Suprapubic skin (tissue), 4 donors: ENCODE measurements at places on chromosomes 6 and 20. TPM values are rescaled to one million over a fixed set of nuclear protein-coding genes. Genes with fewer than 3 reads are reported as not detected.

ADGRG6 gene
- 58.0 TPM for total RNA-seq

F13A1 gene
- total RNA-seq: 11.6 TPM

HSPA12B gene
- 8.7 TPM for total RNA-seq

RBM24 gene
- total RNA-seq: 3.1 TPM

CPNE5 gene
- 1.2 TPM for total RNA-seq

KIAA0408 gene
- 1.4 TPM for total RNA-seq

BEND3 gene
- 2.2 TPM for total RNA-seq

SLC4A11 gene
- total RNA-seq: 9.9 TPM

MAP7 gene
- total RNA-seq: 25.9 TPM

LY6G6D gene
- 5.5 TPM for total RNA-seq

GABRR1 gene
- not detected for total RNA-seq

GPX5 gene
- not detected for total RNA-seq

GRIK2 gene
- 0.30 TPM for total RNA-seq

ZNF341 gene
- total RNA-seq: 6.6 TPM

PRICKLE4 gene
- total RNA-seq: 3.6 TPM

SLC35D3 gene
- not detected for total RNA-seq

CYP24A1 gene
- total RNA-seq: 1.5 TPM

ZBTB46 gene
- total RNA-seq: 5.1 TPM

SLC12A5 gene
- not detected for total RNA-seq

NMBR gene
- not detected for total RNA-seq
